ENCODE measurements at places on chromosomes 16 and 17.

GRCh38 chr17:8186446-8186786 lies 3.6 kb downstream of the BORCS6 start:
- no peak for DNase-seq

GRCh38 chr16:84854759-84855158 lies 35.0 kb downstream of the CRISPLD2 start:
- DNase-seq, result no peak

DNA sequence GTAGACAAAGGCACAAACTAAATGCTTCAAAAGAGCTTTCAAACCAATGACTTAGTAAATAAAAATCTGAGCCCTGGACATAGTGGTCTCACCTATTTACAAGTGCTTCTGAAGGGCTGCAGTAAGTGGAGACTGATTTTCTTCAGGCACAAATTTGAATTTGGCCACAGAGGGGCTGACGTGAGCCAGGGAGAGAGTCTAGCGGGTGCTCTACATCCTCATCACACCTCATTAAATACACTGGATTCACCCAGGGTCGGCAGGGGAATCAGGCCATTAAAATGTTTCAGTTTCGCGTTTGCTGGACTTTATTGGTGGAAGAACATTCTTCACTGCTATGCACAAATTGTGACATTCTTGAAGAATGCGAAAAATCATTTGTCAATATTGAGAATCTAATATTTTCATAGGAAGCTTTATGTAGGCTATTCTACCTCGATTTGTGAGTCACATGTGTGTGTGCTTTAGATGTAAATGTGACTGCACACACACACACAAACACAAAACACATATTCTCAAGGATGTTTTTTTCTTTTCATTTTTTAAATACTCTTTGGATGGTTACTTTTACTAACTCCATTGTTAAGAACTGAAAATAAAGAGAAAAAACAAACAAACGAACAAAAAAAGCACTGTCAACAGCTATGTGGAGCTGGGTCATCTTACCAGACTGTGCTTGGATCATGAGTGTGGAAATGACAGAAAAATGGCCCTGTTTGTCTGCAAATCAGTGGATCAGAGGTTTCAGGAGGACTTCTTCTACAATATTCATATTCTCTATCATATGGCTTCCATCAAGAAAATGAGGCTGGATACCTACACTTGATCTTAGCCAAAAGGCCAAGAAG lies 58.9 kb downstream of the CDH11 start:
- no peak for DNase-seq

DNA sequence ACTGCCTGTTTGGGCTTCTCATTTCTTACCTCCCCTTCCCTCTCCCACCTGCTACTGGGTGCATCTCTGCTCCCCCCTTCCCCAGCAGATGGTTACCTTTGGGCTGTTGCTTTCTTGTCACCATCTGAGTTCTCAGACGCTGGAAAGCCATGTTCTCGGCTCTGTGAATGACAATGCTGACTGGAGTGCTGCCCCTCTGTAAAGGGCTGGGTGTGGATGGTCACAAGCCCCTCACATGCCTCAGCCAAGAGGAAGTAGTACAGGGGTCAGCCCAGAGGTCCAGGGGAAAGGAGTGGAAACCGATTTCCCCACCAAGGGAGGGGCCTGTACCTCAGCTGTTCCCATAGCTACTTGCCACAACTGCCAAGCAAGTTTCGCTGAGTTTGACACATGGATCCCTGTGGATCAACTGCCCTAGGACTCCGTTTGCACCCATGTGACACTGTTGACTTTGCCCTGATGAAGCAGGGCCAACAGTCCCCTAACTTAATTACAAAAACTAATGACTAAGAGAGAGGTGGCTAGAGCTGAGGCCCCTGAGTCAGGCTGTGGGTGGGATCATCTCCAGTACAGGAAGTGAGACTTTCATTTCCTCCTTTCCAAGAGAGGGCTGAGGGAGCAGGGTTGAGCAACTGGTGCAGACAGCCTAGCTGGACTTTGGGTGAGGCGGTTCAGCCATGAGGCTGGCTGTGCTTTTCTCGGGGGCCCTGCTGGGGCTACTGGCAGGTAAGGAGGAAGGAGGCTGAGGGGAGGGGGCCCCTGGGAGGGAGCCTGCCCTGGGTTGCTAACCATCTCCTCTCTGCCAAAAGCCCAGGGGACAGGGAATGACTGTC lies at the start of gene CD68:
Gene CD68, plus strand, starts transcription at position 638 of the 833 bp plus-strand sequence. Its CDS starts 40 bp downstream, at position 678.
- DNase-seq, result no peak

DNA sequence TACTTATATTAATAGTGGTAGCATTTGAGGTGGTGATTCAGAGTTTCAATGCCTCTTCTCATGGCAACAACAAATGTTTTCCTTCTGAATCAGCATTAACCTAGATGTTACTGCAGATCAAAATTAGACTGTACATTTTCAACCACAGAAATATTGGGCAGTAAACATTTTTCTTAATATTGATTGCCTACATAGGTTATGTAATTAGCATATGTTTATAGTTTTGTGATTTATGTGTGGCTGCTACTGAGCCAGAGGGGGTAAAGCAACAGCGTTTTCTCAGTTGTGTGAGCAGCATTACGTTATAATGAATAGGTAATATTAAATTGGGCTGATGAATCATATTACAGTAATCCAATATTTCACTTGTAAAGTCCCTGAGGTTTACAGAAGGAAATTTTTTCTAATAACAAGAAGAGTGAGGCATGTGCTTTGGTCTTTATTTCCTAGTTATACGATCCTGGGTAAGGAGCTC lies 18.8 kb upstream of the BMERB1 start:
- DNase-seq, result no peak

- DNase-seq, result no peak
Observed at GRCh38 chr16:78705694-78706093, 606.2 kb downstream of the WWOX start.

- no peak for DNase-seq
Observed at GRCh38 chr17:36859706-36860105, 77.6 kb upstream of the LHX1 start.

DNA sequence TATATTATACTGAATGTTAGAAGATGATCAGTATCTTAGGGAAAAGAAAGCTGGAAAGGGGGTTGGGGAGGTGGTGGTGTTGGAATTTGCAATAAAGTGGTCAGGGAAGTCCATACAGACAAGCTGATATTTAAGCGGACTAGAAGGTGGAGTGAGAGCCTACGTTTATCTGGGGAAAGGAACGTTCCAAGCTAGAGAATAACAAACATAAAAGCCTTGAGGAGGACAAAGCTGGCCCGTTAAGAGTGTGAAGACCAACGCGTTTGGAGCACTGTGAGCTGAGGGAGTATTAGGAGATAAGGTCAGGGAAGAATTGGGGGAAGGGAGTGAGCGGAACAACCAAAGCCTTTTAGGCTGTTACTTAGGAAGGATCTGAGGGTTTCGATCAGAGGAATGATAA lies 1.4 kb downstream of the DDX42 start:
- no peak for DNase-seq

DNA sequence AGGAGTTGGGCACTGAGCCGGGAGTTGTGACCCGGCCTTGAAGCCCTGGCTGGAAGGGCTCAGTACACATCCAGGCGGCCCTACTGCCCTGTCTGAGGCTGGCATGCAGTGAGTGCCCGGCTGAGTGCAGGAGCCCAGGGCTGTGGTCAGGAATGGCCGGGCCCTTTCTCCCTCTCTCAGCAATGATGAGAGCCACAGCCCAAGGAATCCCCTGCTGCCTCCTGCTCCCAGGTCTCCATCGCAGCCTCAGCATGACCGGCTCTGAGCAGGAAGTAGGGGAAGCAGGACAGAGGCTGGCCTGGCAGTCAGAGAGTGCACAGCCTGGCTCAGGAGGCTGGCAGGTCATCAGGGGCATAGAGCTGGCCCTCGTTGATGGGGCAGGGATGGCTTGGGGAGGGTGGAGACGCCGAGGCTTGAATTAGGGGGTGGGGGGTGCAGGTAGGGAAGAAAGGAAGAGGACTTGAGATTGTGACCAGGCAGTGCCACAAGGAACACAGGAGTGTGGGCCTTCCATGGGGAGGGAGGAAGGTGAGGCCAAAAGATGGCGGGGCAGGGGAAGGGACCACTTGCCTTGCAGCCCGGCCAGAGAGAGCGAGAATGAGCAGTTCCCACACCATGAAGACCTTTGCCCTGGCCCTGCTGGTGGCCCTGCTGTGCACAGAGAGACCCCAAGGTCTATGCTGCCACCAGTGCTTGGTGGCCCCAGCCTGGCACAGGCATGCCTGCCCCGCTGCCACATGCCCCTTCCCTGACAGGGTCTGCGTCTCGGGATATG lies 32.1 kb upstream of the KRT17 start:
- DNase-seq, result no peak

DNA sequence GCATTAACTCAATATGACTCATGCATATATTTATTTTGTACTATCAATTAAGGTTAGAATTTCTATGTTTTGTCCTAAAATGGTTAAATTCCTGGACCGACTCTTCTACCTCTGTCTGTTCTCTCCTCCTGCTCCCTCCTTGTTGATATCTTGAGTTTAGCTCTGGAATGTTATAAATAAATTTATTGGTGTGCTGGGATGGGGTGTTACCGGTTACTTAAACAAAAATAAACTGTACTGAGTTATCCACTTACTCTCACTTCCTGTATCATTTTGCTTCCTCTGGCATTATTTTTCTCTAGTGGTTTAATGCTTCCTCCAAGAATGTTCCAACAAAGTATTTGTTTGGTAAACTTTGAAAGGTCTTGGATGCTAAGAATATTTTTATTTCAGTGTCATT lies 120.1 kb downstream of the ABCA8 start:
- DNase-seq, result no peak

- no peak for DNase-seq
Observed at GRCh38 chr16:30474684-30475083, 2.1 kb downstream of the ITGAL start.

DNA sequence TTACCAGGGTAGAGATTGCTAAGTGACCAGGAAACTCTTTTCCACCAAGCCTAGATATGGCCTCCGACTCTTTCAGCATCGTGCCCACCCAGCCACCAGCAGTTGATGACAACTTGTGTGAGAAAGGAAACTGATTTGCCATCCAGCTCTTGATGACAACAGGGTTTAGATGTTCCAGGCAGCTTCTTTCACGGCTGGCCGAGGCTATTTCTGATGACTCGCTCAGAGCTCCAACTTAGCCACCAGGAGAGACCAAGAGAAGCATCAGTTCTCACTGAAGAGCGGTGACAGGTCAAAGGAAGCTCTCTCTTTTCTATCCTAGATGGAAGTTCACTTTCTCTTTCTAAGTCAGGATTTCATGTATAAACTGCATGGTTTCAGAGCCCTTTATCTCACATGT lies 61.2 kb downstream of the MPHOSPH6 start:
- no peak for DNase-seq

- DNase-seq, result no peak
Observed at GRCh38 chr16:49832177-49832576, 23.7 kb downstream of the ZNF423 start.

DNA sequence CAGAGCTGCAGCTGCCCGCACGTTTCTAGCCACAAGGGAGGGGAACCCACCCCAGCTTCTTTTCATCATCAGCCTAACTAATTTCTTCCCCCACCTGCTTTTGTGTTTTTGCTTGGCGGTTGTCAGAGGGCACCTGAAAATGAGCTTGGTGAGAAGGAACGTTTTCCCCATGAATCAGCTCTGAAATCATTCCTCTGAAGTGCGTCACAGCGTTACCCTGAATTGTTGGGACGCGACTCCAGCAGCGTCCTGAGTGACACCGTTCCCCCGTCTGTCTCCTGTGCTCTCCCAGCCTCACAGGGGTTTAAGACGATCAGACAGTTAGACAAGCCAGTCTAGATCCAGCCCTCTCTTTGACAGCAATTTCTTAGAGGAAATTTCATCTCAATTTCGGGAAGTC lies 722.9 kb upstream of the EEF2KMT start:
- DNase-seq, result no peak

GRCh38 chr16:851209-851810 lies 50.8 kb upstream of the GNG13 start:
- DNase-seq, result no peak

GRCh38 chr17:32323811-32324491 lies 18.0 kb downstream of the C17orf75 start:
- DNase-seq, result no peak

GRCh38 chr17:48027322-48027981 lies 10.1 kb downstream of the COPZ2 start:
- no peak for DNase-seq

DNA sequence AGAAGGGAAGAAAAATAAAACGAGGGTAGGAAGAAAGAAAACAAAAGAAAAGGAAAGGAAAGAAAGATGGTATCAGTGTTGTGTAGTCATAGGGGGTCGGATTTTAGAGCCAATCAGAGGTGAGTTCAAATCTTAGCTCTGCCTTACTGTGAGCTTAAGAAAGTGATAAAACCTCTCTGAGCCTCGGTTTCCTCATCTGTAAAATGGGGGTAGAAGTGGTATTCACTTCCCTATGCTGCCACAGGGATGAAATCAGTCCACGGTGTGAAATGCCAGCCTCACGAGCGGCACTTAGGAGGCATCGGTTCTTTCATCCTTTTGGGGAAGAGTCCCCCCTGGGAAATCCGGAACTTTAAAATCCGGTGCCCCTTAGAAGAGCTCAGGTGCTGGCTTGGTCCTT lies 6.1 kb downstream of the KCNG4 start:
- no peak for DNase-seq

DNA sequence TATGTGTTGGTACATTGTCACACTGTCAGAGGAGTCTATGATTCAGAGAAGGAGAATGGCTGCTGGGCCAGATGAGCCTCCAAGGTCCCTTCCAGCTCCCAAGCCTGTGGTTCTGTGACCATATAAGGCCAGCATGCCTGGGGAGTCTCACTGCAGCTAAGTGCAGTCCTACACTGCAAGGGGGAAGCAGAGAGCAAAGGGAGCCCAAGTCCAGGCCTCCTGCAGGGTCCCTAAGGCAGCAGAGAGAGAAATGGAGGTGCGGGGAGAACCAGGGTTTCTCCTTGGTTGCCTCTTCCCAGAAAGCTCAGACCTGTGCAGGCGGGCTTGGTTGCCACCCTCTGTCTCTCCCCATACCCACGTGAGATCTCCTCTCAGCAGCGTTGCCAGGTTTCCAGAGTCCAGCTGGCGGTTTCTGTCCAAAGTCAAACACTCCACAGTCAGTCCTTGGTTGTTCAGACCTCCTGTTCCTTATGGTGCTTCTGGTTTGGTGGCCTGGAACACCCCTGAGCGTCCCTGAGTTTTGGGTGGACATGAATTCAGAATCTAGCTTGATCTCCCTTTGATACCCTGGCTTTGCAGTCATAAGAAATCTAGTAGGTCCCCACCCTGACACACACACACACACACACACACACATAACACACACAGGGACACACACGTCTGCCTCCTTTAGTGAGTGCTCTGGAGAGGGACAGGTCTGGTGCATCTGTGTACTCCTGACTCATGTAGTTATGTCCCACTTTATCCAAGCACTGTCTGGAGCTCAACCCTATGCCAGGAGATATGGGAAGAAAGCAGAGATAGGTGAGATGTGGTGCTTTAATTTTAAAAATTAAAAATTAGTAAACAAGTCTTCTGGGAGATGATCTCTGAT lies 78.8 kb downstream of the GNAO1 start:
- DNase-seq, result no peak
